Vagina (tissue), 2 donors: ENCODE measurements at places on chromosomes 1 and 21.

DNA sequence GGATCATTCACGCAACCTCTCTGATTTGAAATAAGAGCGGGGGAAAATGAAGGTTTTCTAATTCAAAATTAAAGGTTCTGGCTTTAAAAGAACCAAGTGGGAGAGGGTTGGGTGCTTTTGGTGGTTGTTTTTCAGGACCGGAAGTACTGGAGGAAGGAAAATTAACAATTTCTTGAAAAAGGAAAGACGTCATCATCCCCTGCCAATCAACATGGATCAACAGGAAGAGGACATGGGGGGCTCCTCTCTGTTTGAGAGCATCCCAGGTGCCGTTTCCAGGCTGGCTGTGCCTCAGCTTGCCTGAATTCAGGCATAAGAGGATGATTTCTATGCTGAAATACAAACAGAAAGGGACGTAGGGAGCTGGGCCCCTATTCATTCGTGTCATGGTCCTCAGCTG lies 21.6 kb upstream of the NID1 start:
- DNase-seq: no peak

DNA sequence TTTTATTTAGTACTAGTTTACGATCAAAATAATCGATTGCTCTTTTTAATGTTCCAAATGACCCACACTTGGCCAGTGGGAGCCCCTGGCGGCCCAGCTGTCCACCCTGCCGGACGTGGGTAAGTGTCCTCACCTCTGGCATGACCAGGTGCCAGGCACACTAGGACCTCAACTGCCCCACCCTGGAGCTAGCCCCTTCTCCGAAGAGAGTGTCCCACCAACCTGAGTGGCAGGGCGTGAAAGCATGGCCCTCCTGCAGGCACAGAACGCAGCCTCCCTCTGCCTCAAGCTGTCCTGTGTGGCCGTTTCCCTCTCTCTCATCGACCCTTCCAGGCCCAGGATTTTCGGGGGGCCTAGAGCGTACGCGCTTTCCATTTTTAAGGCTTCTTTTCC lies 32.9 kb upstream of the AGPAT3 start:
- DNase-seq: no peak

DNA sequence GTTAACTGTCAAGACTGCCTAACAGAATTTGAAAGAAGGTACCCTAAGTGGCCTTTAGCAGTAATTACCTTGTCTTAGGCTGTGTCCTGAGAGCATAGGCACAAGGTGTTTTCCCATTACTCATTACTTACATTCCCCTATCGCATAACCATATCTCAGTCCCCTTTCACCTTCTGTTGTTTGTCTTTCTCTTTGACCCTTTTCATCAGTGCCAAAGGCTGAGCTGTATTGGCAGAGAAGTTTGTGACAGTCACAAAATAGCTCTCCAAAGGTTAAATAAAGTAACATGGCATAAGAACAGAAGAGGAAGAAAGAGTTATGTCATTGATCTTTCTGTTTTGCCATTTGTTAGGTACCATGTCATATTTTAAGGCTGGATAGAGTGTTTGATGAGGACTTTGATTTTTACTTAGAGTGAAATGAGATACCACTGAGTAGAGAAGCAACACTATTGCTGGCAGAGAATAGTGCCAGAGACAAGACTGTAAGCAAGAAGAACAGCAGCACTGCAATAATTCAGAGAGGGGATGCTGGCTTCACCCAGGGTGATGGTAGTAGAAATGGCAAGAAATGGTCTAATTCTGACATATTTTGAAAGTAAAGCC lies 497.8 kb downstream of the TTLL7 start:
- no peak for DNase-seq

DNA sequence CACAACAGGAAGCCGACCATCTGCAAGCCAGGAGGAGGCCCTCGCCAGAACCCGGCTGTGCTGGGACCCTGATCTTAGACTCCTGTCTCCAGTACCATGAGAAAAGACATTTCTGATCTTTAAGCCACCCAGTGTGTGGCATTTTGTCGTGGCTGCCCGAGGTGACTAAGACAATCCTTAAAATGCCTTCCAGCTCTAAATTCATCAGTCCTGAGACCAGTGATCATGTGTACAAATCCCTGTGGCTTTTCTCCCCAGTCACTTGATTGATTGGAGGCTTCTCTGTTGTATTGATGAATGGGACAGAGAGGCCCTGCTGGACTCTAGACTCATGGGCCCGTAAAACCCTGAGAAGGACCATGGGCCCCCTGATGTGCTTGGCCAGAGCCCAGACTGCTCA lies 36.1 kb downstream of the B3GALT5 start:
- no peak for DNase-seq

DNA sequence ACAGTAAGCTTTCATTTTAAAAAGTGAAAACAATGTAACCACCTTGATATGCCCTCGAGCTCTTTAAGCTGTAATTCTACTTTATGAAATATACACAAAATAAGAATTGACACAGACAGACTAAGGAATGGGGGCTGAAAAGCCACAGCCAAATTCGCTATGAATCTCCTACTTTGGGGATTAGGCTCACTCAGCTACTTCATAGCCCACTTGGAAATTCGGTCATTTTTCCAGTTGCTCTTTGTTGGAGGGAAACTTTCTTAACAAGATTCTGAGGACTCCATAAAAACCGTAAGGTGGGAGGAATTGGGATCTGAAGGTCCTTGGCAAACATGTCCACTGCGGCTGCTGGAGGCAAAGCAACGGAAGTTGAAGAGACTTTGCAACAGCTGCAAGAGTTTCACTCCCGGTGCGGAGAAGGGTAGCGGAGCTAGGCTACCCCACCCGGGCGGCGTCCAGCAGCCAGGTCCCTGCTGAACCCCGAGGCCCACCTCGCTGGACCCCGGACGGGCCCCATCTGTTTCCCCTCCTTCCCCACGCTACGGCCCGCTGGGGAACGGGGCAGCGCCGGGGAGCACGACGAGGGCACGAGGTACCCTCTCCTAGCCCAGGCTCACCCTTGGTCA lies 634 bp downstream of the MYCBP start:
- no peak for DNase-seq

GRCh38 chr1:15678578-15678977 lies 5.5 kb upstream of the PLEKHM2 start:
- no peak for DNase-seq

DNA sequence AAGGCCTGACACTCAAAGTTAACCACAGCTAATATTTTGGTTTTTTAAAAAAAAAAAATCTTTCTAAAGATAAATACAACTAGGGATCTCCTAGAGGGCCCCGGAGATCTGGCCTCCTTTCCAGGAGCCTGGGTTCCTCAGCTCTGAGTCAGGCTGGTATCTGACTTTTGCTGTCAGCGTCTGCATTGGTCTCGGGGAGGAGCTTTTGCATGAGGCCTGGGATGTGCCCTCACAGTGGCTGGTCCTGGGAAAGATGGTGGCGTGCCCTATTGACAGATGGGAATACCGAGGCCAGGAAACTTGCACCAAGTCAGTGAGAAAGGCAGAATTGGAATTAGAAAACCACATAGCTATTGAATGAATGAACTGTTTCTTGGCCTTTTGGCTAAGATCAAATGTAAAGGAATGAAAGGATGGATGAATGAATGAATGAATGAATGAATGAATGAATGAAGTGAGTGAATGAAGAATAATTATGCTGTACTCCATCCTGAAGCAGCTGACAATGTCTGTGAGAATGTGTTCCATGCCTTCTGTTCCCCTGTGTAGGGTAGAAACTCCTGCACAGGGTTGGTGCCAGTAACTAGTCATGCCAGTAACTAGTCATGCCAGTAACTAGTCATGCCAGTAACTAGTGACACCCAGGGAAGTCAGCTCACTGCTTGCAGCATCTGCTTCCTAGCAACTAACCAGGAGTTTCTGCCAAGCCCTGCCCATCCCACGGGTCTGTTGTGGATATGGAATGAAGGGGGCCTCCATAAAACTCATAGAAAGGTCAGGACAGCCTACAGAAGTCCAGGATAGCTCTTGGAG lies 242.5 kb upstream of the VAMP3 start:
- no peak for DNase-seq

- no peak for DNase-seq
Measured at GRCh38 chr1:199245946-199246345, 607.1 kb downstream of the PTPRC start.

GRCh38 chr1:15390667-15391066 lies 19.0 kb upstream of the EFHD2 start:
- no peak for DNase-seq

DNA sequence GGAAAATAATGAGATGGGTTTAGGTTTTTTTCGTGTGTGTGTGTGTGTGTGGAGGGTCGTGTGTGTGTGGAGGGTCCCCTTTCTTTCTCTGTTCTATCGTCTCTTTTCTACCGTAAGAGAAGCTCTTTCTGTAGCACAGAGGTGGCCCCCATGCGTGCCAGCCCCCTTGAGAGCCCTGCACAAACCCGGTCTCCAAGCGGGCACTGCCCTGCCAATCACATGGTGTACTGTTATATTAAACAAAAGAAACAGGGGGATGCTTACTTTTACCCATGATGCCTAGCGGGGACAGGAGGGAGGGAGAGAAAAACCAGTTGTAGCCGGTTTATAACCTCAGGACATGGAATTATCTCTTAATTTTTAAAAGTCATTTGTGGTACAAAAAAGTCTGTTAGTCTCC lies 41.0 kb downstream of the GATAD2B start:
- no peak for DNase-seq

DNA sequence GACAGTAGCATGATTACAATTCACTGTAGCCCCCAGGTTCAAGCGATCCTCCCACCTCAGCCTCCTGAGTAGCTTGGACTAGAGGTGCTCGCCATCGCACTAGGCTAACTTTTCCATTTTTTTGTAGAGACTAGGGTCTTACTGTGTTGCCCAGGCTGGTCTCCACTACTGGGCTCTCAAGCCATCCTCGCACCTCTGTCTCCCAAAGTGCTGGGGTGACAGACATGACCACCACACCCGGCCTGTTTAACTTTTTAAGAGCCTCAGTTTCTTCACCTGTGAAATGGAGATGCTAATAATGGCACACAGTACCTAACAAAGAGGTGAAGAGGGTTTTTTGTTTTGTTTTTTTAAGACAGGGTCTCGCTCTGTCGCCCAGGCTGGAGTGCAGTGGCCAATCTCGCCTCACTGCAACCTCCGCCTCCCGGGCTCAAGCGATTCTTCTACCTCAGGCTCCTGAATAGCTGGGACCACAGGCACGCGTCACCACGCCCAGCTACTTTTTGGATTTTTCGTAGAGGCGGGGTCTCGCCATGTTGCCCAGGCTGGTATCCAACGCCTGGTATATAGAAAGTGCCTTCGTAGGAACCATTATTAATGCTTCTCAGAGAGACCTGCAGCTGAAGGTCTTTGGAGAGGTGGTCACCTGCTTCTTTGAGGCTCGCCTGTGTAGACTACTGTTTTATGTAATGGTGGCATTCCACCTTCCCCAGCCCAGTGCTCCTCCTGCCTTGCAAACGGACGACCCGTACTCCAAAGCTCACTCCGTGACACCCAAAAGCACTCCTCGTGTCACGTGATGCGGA lies 567 bp downstream of the PMVK start:
- no peak for DNase-seq

GRCh38 chr21:33945652-33946270 lies 30.2 kb upstream of the ATP5PO start:
- DNase-seq: no peak

DNA sequence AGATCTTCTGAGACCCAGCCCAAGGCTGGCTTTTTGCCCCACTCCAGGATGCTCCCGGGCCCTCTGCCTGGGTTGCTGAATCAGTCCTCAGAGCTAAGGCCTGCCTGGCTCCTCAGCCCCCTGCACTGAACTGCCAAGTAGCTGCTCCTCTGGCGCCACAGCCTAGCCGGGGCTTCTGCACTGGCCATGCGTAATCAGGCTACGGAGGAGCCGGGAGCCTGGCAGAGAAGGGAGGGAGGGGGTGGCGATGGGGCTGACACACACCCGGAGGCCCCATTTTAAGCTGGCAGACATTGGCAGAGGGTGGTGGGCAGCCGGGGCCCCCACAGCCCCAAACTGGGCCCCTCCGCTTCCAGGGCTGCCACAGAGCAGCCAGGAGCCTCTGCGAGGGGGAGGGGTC lies 38.7 kb downstream of the ALPL start:
- no peak for DNase-seq
